Transverse colon (tissue), 4 donors: ENCODE measurements at places on chromosomes 4 and X.

- no peak for DNase-seq
These were observed 209.8 kb upstream of the NOCT start for GRCh38 chr4:138805736-138806135.

DNA sequence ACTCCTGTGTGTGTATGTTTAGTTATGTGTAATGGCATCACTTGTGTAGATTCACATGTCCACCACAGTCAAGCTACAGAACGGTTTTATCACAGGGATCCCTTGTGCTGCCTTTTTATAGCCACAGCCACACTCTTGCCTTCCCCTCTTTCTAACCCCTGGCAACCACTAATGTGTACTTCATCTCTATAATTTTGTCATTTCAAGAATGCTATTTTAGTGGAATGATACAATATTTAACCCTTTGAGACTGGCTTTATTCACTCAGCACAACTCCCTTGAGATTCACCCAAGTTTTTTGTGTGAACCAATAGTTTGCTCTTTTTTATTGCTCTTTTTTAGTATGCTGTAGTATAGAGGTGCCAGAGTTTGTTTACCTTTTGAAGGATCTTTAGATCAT, 112.1 kb downstream of the CDKL5 start:
- DNase-seq: no peak

DNA sequence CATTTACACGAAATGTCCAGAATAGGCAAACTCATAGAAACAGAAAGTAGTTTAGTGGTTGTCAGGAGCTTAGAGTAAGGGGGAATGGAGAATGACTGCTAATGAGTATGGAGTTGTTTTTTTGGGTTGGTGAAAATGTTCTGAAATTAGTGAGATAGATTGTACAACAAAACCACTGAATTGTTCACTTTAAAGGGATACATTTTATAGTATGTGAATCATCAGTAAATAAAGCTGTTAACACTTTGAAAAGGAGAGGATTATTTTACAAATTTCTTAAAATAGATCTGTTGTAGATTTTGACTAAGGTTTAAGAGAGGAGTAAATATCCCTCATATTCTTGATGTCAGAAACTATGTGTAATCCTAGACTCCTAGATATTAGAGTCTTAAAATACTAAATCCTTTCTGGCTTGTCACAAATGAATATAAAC, 82.7 kb downstream of the RAPGEF2 start:
- DNase-seq: no peak

- no peak for DNase-seq
These were observed 26.7 kb upstream of the GUCY1A1 start for GRCh38 chr4:155639704-155640523.

DNA sequence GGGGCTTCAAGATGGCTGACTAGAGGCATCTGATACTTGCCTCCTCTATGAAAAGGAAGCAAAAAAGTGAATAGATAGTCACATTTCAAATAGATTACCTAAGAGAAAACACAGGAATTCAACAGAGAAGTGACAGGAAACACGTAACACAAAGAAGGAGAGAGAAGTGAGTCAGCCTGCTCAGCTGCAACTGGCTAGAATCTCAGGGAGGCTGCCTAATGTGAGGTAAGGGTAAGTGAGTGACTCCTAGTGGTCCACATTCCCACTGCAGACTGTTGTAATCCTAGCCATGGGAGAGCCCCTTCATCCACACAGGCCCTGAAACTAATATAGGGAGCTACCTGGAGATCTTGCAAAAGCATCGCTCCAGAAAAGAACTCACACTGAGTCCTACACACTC, 179.2 kb downstream of the SLC7A11 start:
- no peak for DNase-seq

DNA sequence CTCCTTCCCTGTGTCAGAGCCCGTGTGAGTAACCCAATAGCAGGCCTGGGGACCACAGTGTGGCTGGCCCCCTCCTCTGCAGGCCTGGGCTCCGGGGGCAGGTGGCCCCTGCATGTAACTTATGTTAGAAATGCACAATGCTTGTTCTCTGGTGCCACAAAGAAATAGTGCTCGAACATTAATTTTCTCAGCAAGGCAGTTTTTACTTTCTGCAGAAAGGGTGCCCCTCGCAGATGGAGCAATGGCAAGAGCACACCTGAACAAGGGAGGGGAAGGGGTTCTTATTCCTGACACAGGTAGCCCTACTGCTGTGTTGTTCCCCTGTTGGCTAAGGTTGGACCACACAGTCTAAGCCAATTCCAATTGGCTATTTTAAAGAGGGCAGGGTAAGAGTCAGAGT, 17.1 kb downstream of the TACC3 start:
- DNase-seq: no peak

GRCh38 chr4:37597034-37597433, 89.1 kb downstream of the RELL1 start:
- DNase-seq: no peak

- no peak for DNase-seq
These were observed 46.4 kb upstream of the GPM6B start for GRCh38 chrX:13863324-13863723.

- no peak for DNase-seq
These were observed 2110.9 kb downstream of the PCDH7 start for GRCh38 chr4:32831104-32831503.

DNA sequence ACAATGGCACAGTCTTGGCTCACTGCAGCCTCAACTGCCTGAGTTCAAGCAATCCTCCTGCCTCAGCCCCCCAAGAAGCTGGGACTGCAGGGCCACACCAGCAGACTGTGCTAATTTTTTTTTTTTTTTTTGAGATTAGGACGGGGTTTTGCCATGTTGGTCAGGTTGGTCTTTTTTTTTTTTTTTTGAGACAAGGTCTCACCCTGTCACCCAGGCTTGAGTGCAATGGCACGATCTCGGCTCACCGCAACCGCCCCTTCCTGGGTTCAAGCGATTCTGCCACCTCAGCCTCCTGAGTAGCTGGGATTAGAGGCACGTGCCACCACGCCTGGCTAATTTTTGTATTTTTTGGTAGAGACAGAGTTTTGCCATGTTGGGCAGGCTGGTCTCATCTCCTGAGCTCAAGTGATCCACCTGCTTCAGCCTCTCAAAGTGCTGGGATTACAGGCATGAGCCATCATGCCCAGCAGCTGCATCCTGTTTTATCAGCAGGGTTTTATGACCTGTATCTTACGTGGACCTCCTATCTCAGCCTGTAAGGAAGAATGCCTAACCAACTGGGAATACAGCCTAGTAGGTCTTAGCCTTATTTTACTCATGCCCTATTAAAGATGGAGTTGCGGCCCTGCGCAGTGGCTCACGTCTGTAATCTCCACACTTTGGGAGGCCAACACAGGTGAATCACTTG, 13.2 kb upstream of the MRPL1 start:
- no peak for DNase-seq

DNA sequence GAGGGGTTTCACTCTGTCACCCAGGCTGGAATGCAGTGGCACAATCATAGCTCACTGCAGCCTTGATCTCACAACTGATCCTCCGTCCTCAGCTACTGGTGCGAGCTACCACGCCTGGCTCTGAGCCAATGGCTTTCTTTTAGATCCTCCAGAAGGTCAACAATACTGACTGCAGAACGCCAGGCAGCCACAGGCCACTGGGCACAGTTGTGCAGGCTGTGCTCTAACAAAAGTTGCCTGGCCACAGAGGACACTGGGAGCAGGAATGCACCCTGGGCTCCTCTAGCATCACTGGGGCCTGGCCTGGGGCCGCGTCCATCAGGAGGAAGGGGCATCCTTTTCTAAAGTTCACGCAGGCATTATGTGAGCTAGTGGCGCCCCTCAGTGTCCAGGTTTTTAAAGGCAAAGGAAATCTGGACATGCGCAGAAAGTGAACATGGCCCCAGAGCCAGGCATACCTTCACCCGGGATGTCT, 14.9 kb upstream of the PORCN start:
- DNase-seq: no peak

GRCh38 chr4:120525106-120525505, 397.4 kb downstream of the PRDM5 start:
- no peak for DNase-seq

GRCh38 chr4:152255437-152255836, 280.5 kb downstream of the FBXW7 start:
- no peak for DNase-seq

DNA sequence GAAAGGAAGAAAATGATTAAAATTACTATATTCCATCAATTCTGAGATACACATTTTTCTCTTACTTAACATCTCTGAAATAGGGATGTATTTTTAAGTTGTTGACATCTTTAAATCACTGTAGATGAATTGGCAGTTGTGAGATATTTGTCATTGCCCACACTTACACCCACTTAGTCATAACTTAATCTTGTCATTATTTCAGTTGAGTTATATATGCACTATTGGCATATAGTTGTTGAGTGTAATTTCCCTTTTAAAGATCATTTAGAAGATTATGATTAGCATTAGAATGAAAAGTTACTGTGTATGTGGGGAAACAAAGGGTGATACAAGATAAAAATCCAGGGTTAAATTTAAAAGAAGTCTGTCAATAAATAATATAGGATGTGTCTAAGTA, 2.2 kb downstream of the AIMP1 start:
- DNase-seq: no peak

DNA sequence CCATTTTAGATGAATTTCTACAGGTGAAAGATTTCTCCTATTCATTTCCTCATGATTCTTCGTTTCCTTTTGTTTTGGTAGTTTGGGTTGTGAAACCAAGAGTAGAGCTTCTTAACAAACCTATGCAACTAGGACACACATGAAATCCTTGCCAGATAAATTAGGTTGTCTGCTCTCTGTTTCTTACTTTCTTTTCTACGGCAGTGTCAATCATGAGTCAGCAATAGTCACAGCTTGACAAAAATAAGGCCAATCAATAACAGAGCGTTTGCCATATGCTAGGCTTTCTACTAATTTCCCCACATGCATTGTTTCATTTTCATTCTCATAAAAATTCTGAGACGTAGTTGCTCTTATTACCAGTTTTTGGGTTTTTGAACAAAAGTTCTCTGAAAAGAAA, 20.3 kb downstream of the CLRN2 start:
- no peak for DNase-seq

DNA sequence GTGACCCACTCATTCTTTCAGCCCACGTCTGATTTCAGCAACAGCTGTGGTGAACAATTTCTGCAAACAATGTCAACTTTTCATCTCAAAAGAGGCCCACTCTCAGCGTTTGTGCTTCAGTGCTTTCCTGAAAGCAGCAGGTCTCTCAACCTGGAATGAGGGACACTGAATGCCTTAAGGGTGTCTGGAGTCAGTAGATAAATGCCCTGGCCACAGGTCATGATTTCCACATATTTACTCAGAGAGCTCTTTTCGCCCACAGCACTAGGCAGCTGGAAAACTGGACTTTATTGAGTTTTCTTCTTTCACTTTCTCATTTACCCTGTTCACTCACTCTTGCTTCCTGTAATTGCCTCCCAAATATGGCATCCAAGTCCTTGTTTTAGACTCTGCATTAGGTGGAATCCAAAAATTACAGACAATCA, 52.8 kb downstream of the NPFFR2 start:
- DNase-seq: no peak

- no peak for DNase-seq
These were observed 24.3 kb downstream of the RS1 start for GRCh38 chrX:18647621-18648020.

- DNase-seq: no peak
These were observed 48.1 kb downstream of the DCLK2 start for GRCh38 chr4:150126201-150126863.

- no peak for DNase-seq
These were observed 9.9 kb upstream of the PITX2 start for GRCh38 chr4:110632506-110633357.

- DNase-seq: no peak
These were observed 56.8 kb upstream of the DCLK2 start for GRCh38 chr4:150021483-150021882.

- no peak for DNase-seq
These were observed 39.8 kb upstream of the ASMTL start for GRCh38 chrX:1492421-1493012.

DNA sequence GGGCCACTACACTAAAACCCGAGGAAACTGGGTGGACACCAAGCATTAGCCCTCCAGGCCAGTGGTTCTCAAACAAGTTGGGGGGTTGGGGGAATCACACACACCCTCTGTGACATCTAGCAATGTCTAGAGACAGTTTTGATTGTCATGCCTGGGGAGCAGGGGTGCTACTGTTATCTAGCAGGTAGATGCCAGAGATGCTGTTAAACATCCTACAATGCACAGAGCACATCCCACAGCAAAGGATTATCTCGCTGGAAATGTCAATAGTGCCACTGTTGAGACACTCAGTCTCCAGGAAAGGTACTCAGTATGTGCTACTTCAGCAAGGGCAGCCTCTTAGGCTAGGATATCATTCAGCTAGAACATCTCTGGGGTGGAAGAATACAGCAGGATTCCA, 1.3 kb downstream of the SMC1A start:
- DNase-seq: no peak

DNA sequence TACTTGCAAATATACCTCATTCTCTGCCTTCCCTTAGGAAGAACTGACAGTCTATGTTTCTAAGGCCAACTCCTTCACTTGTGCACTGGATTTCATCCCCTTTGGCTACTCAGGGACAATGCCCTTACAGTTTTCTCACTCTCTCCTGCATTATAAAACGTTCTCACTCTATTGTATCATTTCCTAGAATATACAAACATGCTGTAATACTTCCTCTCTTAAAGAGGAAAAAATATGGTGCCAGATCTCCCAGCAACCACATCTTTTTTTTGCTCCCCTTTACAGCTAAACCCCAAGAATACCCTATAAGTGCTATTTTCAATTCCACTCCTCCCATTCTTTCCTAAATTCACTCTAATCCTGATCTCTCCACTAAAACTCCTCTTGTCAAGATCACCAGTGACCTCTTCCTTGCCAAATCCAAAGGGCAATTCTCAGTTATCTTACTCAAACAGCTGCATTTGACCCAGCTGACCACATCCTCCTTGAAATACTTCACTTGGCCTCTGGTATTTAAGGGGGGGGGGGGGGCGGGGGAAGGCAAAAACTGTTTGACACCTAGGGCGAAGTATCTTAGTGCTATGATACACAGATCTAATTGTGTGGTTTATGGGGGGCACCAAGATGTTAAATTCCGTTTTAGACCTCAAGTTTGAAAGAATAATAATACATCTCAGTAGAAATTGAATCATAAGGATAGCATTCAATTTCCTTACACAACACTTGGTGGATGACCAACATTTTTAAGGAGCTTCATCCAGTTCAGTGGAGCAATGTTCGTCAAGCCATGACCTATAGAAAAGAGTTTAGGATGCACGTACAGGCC, 1.6 kb downstream of the RCHY1 start:
- no peak for DNase-seq

- DNase-seq: no peak
These were observed 203.0 kb downstream of the ARAP2 start for GRCh38 chr4:36041340-36041739.

- DNase-seq: no peak
These were observed 28.3 kb downstream of the DOCK11 start for GRCh38 chrX:118523920-118524319.

- no peak for DNase-seq
These were observed 224.4 kb downstream of the LDB2 start for GRCh38 chr4:16674082-16674481.

GRCh38 chrX:134706138-134706537, 47.9 kb upstream of the PLAC1 start:
- DNase-seq: no peak

GRCh38 chr4:81826335-81826734, 354.6 kb upstream of the RASGEF1B start:
- DNase-seq: no peak

GRCh38 chr4:189202869-189203271, 737.8 kb upstream of the FRG1 start:
- DNase-seq: no peak

- DNase-seq: no peak
These were observed 1786.3 kb upstream of the TENM3 start for GRCh38 chr4:180456928-180457327.
